ENCODE measurements at places on chromosomes 7 and 10.

GRCh38 chr7:99407872-99408378 lies 472 bp downstream of the PDAP1 start:
- peak; percentile 47 for DNase-seq

- peak; percentile 11 for DNase-seq
Observed at GRCh38 chr7:8442814-8443304, 9.4 kb downstream of the NXPH1 start.

- DNase-seq: no peak
Observed at GRCh38 chr7:27160145-27160545, 3.7 kb upstream of the HOXA7 start.

- DNase-seq: no peak
Observed at GRCh38 chr10:63712717-63713115, 191.5 kb downstream of the REEP3 start.

- DNase-seq: no peak
Observed at GRCh38 chr10:108051218-108051617, 886.7 kb upstream of the SORCS1 start.

DNA sequence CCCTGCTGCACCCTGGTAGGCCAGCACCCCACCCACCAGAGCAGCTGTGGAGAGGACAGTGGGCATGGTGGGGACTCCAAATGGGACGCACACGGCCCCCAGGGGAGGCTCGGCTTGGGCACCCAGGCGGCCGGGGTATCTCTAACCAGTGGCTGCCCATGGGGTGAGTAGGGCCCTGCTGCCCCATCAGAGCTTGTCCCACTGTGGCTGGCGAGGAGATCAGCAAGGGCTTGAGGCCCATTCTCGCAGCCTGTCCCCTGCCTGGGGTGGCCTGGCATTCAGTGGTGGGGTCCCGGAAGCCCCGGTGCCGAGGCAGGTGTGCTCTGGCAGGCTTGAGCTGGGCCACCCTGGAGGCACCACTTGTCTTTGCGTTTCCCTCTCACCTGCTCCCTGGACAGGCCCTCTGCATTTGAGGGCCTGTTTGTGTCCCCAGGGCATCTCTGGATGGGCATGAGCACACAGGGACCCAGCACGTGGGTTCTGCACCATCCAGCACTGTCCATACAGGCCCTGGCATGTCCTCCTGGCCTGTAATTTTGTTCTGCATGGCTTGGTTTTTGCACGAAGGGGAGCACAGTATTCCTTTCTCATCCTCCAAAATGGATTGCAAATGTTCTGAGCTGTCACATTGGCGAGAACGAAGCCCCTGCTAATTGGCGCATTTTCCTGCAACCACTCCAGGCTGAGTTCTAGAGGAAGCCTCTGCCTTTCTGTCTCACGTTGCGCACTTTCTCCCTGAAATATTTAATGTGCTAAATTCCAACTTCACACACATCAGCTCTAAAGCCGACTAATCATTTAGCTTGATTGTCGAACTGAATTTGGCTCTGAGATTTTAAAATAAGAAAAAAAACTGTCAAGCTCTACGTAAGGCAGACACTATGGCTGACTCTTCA lies 27.2 kb downstream of the PWWP2B start:
- DNase-seq: no peak

DNA sequence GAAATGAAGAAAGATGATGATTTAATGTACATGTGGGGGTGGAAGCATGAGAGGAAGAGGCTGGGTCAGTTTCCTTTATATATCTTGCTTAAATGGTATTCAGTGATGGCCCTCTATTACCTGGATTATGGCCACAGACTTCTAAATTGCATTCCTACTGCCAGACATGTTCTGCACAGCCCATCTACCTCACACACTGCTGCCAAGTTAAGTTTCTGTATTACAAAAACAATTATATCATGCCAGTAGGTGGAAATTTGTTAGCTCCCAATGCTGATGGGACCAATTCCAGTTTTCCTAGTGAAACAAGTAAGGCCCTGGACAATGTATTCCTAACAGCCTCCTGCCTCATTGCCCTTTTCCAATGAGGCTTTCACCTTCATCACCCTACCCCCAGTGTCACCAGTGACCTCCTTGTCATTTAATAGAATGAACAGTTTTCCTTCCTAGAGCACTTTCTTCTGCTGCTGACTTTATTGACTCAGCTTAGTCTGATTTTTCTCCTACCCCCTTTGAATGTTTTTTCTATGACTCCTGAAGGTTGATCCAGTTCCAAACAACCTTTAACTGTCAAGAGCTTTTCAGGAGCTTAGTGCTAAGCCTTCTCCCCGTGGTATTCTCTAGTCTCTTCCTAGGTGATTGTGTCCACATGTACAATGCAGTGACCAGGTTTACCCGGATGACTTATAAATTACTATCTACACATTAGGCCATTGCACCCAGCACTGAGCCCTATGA lies 316.6 kb upstream of the ANKRD30A start:
- DNase-seq: no peak
